ENCODE measurements at places on chromosomes 7 and 10. TPM values are rescaled to one million over a fixed set of nuclear protein-coding genes. Genes with fewer than 3 reads are reported as not detected.

Gene VWDE
- 1.2 TPM for total RNA-seq

Gene GFRA1
- total RNA-seq, result 1.0 TPM

Gene TRIM50
- not detected for total RNA-seq

Gene UTF1
- not detected for total RNA-seq

Gene VGF
- total RNA-seq, result 0.90 TPM

Gene SPDYE1
- not detected for total RNA-seq

Gene ERVW-1
- not detected for total RNA-seq

Gene TMEM225B
- 0.74 TPM for total RNA-seq

Gene NXPH1
- total RNA-seq, result 0.30 TPM

Gene PLAC9
- total RNA-seq, result 3.9 TPM

Gene LRMDA
- total RNA-seq, result 2.5 TPM

Gene ARHGEF5
- 67.1 TPM for total RNA-seq

Gene RAB11FIP2
- 7.5 TPM for total RNA-seq

Gene MMP21
- total RNA-seq, result not detected

Gene LHFPL3
- 0.12 TPM for total RNA-seq

Gene SGPL1
- total RNA-seq, result 59.8 TPM

Gene UBE2D1
- 14.6 TPM for total RNA-seq

Gene EN2
- not detected for total RNA-seq

DNA sequence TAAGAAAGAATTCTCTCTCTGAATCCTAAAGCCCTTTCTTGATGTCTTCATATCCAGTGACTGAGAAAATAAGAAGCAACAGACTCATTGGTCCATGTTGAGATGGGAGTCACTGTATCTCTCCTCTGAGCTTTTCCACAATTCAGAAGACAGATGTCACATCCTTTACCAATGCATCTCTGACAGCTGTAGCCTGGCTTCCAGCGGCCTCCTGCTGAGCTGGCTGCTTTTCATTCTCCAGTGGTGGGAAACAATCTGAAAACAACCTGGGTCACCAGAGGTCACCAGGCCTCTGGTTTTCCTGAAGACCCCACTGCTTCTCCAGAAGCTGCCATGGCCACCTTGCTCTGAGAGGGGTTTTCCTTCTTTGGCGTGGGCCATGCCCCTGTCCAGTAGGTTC is 18.3 kb upstream of the RPA3 start:
- no peak for DNase-seq

- DNase-seq, result no peak
These were observed 400.3 kb upstream of the ADARB2 start for GRCh38 chr10:2137549-2138174.

- DNase-seq, result no peak
These were observed 59.9 kb downstream of the BMPER start for GRCh38 chr7:33965183-33965744.

- no peak for DNase-seq
These were observed 9.4 kb upstream of the GTPBP10 start for GRCh38 chr7:90337106-90337505.

GRCh38 chr10:99743841-99744240 is 11.8 kb downstream of the CUTC start:
- no peak for DNase-seq

GRCh38 chr10:59575269-59575668 is 134.4 kb downstream of the SLC16A9 start:
- DNase-seq, result no peak

- no peak for DNase-seq
These were observed 64.7 kb downstream of the ADCY1 start for GRCh38 chr7:45638916-45639315.

GRCh38 chr7:112226701-112227276 is 20.3 kb downstream of the ZNF277 start:
- no peak for DNase-seq

- DNase-seq, result no peak
These were observed 96.9 kb upstream of the PLXDC2 start for GRCh38 chr10:19719284-19719683.

GRCh38 chr7:92657391-92657790 is 67.2 kb upstream of the FAM133B start:
- DNase-seq, result no peak

GRCh38 chr10:11165591-11166543 is 148.2 kb downstream of the CELF2 start:
- peak; percentile 32 for DNase-seq

GRCh38 chr7:7834761-7835160 is 116.4 kb upstream of the RPA3 start:
- DNase-seq, result no peak

GRCh38 chr7:130135208-130136205 is 65.2 kb downstream of the KLHDC10 start:
- DNase-seq, result no peak

- peak; percentile 62 for DNase-seq
These were observed 71.4 kb downstream of the NEURL1 start for GRCh38 chr10:103564776-103565520.

GRCh38 chr10:84693006-84693405 is 364.6 kb downstream of the CCSER2 start:
- no peak for DNase-seq

- peak; percentile 31 for DNase-seq
These were observed 459 bp downstream of the SUGCT start for GRCh38 chr7:40135317-40135610.

DNA sequence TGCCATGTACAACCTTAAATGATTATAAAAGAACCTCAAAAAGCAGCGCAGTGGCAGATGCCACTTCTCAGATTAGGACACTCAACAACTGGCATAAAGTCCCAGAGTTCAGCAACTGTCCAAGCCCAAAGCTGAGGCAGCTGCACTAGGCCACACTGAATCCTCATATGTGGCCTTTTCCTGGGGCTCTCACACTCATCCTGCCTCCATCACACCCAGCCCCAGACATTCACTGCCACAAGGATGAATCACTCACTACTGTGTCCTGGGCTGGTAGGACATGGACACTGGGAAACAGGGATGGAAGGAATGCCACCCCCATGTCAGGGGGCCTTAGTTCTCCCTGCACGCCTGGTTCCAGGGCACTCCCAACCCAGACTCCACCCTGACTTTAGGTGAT is 547.7 kb downstream of the TNS3 start:
- no peak for DNase-seq

- DNase-seq, result no peak
These were observed 1.9 kb downstream of the USP6NL start for GRCh38 chr10:11609492-11610093.

DNA sequence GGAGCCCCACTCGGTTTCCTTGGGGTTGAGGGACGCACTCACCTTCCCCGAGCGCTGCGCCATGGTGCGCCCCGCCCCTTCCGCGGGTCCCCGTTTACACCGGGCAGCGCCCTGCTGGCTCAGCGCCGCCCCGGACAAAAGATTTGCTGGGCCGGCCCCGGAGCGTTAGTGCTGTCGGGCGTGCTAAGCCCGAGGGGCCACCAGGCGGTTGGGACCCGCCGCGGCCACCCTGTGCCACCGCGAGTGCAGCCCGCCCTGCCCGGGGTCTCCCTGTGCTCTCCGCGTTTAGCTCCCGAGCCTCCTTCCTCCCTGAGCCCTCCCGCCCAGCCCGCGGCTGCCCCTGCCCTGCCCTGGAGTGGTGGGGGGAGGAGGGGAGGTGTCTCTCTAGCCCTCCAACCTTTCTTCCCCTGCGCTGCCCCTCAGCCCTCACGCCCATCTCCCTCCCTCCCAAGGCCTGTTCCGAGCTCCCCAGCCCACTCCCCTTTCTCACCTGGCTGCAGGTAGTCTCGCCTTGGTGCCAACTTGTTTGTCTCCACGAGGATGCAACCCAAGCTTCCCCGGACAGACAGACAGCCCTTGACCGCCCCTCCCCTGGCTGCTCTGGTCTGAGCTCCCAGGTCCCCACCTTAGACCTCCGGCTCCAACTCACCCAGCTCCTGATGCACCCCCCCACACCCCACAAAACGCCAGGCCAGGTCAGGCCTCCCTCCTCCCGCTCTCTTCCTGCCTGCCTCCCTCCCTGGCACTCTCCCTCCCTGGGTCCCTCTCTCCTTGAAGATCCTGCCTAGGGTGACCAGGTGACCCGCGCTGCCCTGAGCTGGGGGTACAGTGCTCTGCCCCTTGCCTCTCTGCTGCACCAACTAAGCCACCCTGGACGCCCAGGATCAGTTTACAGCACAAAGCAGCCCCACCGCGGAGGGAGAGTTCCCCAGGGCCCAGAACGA is at the start of gene CRYGN:
CRYGN (minus strand) TSS at position 287 of the 944 bp plus-strand sequence; CDS start at position 63, 224 bp downstream.
- no peak for DNase-seq

DNA sequence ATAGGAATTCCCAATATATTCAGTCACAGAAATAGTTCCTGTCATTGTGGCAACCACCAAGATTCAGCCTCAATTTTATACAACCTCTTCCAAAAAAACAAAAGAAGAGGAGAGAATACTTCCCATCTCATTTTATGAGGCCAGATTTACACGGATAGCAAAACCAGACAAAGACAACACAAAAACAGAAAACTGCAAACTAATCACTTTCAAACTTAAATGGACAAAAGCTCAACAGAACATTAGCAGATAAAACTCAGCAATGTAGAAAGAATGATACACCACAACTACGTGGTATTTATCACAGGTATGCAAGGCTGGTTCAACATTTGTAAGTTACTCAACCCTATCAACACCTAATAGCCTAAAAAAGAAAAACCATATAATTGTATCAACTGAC is 22.0 kb downstream of the PEX1 start:
- no peak for DNase-seq

- DNase-seq, result no peak
These were observed 51.1 kb downstream of the ASB13 start for GRCh38 chr10:5615316-5615715.

GRCh38 chr10:93826355-93826754 is 67.4 kb upstream of the SLC35G1 start:
- DNase-seq, result no peak

- DNase-seq, result no peak
These were observed 366.9 kb upstream of the IGFBP3 start for GRCh38 chr7:46288010-46288409.

DNA sequence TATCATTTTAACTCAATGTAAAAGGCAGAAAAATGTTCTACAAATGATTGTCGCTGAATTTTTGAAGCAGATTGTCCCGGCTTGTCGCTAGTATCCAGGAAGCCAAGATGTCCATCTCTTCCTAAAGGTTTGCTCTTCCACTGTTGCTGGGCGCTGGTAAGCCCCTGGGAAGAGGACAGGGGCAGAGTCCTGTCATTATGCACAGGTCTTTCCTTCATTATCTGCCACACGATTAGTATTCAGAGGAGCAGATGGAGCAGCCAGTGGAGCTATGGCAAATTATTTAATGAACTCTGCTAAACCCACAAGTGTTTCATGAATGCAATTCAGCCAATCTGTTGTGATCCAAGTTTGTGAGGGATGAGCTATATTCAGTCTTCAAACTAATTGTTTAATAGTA is 499.1 kb upstream of the NRP1 start:
- no peak for DNase-seq

DNA sequence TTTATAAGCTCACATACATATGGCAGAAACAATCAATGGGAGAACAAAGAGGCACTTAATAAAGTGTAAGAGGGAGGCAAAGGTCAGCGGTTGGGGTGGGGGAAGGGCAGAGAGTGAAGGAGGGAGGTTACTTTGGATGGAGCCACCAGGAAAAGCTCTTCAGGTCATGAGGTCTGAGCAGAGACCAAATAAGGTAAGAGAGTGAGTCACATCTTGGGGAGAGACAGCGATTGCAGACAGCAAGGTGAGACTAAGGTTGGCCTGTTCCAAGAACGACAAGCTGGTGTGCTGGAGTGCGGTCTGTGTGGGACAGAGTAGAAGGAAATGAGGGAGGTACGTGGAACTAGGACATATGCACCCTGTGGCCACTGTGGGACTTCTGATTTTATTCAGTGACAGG is 74.3 kb upstream of the TOMM7 start:
- DNase-seq, result no peak

GRCh38 chr10:124624466-124624865 is 119.7 kb downstream of the FAM53B start:
- no peak for DNase-seq
